ENCODE measurements at places on chromosomes 2 and 18.

GRCh38 chr2:62741127-62741526 is 35.6 kb downstream of the EHBP1 start:
- no peak for DNase-seq

DNA sequence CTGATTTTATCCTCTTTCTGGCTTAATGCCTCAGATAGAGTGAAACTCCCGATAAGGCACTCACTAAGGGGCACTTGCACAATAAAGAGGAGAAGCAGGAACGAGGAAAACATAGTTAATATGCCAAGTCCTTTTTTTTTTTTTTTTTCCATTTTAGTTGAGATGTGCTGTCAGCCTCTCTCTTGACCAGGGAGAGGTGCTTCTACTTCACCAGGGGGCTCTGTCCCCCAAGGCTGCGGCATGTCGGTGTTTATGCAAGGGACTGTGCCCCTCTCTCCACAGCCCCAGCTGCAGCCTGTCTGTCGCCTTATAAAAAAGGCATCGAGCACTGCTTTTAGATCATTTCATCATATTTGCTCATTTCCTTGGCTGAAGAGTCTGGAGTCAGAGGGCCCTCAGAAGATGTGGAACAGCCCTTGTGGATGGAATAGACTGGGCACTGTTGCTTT is 178.1 kb downstream of the SLC8A1 start:
- DNase-seq: no peak

DNA sequence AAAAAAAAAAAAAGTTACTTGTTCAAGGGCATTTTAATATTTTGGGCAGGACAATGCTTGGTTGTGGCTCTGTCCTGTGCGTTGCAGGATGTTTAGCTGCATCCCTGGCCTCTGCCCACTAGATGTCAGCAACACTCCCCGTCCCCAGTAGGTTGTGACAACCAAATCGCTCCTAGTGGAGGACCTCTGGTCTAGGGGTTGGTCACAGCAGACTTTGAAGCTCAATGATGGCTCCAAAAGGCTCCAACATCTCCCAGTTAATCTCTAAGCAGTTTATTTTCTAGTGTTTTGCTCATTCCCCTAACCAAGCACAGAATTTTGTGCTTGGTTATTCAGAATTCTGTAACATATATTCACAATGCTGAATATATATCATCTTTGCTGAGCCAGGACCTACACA is 67.0 kb downstream of the CHRNA1 start:
- peak; percentile 35 for DNase-seq

GRCh38 chr2:146847846-146848245 is 997.0 kb upstream of the ACVR2A start:
- DNase-seq: no peak

DNA sequence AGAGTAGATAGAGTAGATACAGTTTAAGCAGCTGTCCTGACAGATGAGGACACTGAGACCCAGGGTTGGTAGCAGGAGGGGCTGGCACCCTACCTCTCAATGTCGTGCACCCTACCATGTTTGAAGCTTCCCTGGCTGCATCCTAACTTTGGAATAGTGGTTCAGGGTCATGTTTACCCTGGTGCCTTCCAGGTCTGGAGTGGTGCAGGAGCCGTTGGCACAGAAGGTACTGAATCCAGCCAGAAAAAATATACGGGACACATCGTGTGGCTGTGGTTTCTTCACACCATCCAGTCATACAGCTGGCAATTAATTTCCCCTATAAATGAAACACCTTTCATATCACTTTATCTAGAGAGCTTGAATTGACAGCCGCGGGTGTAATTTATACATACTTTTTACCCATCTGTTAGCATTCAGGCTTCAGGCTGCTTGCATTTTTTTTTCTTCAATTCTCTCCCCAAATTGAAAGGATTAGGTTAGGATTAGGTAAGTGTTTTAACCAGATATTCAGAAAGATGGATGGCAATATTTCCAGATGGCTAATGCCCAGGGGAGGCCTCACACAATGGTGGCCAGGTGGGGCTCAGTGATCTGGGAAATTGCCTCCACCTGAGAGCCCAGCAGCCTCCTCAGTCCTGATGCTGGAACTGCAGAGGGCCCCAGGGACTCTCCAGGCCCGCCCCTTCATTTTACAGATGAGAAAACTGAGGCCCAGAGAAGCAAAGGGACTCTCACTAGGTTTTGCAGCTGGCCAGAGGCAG is 127.0 kb downstream of the CELF4 start:
- no peak for DNase-seq

- no peak for DNase-seq
Observed at GRCh38 chr2:64291181-64291580, 147.0 kb upstream of the PELI1 start.

GRCh38 chr2:53859206-53860181 is at the start of gene GPR75:
Gene GPR75 (minus strand): TSS chr2:53859967. CDS start chr2:53854756, 5,211 bp downstream.
- no peak for DNase-seq

- DNase-seq: no peak
Observed at GRCh38 chr18:3384664-3385563, 65.1 kb upstream of the TGIF1 start.

- no peak for DNase-seq
Observed at GRCh38 chr2:67179526-67179925, 217.6 kb upstream of the ETAA1 start.

GRCh38 chr18:3713708-3714107 is 263.7 kb downstream of the TGIF1 start:
- DNase-seq: no peak

DNA sequence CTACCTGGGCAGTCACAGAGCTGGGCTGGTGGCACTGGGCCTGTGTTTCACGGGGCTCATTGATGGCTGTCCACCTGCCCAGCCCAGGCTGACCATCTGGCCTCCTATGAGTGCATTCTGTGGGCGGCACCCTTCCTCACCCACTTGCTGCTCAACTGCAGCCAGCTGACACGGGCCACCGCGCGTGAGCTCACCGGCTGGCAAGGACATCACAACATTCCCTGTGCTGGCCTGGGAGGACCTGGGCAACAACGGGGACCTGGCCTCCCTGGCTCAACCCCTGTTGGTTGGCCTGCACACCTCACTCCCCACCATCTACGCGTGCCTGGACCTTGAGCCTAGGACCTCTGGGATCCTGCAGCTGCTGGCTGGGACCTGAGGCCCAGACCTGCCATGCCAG is 98.2 kb upstream of the DTNA start:
- no peak for DNase-seq

DNA sequence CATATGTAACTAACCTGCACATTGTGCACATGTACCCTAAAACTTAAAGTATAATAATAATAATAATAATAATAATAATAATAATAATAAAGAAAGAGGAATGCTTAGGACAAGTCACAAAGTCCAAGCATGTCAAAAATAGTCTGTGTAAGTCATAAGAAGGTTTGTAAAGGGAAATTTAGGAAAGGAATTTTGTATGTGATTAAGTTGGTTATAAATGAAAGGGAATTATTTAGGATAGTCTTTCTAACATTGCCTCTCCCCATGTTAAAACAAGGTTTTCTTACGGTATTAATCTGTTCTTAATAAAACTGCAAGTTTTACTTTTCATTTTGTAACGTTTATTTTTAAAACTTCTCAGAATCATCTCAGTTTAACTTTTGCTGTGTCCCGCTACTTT is 62.8 kb downstream of the SESTD1 start:
- DNase-seq: no peak

GRCh38 chr2:109582928-109583895 is 30.6 kb downstream of the SEPTIN10 start:
- DNase-seq: no peak

GRCh38 chr2:44351088-44351487 is 10.2 kb downstream of the PREPL start:
- DNase-seq: no peak

DNA sequence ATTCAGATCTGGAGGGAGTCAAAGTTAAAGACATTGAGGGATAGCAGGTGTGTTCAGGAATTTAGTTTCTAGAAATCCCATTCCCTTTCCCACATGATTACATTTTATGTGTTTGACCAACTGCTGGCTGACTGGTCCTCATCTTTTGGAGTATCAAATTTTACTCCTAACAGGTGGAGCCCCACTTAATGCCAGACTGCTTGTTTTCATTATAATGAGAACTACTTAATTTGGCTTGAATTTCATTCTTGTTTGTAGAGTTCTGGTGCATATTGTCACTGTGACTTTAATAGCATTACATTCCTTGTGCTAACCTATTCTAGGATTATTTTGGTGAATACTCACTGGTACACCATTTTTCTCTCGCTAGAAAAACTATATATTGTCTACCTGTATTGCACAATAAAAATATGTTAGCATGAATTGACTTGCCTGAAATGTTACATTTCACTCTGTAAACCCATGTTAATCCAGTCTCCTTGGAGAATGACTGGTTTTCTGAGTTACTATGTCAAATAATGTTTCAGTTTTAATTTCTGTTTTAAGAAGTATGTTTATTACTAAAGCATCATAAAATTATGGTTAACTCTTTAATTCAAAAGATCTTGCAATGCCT is 98.2 kb downstream of the TANC1 start:
- no peak for DNase-seq

DNA sequence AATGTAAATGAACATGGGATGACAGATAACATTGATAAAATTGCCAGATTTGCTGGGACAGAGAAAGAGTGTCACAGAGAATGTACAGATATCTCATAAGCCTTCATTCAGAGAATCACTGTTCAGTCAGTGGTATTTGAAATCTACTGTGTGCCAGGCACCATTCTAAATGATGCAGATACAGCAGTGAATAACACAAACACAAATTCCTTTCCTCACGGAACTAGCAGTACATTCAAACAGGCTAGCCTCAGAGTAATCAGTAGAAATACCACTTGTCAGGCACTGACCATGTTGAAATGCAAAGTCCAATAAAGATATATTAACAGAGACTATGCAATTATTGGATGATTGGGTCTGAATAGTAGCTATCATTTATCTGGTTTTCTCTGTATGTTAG is 211.0 kb downstream of the RDH14 start:
- DNase-seq: no peak

Data from stimulated activated CD4-positive, alpha-beta T cell treated with anti-CD3 and anti-CD28 coated beads, TNF-alpha, amount 100 ng/mL, for 24 hours (primary cell).